Effector CD8-positive, alpha-beta T cell (primary cell): ENCODE measurements at places on chromosomes 13 and 19.

GRCh38 chr19:34337739-34338138 is 27.3 kb upstream of the GPI start:
- DNase-seq: no peak

DNA sequence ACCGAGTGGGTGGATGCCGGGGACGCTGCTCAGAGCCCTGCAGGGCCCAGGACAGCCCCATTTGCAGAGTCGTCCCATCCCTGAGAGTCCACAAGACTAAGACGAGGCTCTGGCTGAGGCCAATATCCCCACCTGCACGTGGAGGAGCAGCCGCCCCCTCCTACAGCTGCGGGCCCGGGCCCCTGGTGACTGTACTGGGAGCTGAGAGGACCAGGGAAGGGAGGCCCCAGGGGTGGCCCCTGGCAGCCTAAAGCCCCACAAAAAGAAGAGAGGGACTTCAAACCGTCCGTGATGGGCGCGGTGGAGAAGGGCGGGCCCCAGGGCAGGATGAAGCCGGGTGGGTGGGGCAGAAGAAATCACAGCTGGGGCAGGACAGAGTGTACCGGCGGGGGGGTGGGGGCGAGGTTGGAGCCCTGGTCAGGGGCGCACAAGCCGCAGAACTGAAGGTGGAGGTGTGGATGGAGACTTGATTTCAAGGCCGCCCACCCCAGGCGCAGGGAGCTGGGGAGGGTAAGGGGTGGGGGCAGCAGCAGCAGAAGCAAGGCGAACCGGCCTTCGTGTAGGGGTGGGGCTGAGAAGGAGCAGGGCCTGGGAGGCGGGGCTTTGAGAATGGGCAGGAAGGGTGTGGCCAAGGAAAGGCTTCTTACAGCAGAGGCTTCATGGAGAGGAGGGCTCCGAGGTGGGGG is 12.9 kb downstream of the CFD start:
- peak; percentile 65 for DNase-seq

DNA sequence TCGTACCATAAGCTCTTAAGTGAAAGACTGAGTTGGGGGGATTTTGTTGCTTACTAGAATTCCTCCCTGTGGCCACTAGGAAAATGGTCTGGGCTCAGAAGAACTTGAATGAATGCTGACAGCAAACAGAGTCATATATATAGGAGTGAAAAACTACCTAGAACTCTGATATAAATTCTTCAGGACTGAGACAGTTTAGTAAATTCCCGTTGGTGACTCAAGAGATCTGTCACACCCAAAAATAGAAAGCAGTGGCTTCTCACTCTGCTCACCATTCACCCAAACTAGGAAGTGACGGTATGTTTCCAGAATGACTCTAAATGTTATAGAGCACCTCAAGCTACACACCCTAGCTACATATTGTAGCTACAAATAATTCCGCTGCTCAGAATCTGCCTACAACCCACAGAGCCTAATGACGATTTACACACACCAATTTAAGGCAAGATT is 116.2 kb downstream of the TBC1D4 start:
- no peak for DNase-seq

GRCh38 chr13:48429886-48430285 is 17.0 kb upstream of the LPAR6 start:
- DNase-seq: no peak

GRCh38 chr19:47663911-47664771 is 49.1 kb upstream of the EHD2 start:
- no peak for DNase-seq

DNA sequence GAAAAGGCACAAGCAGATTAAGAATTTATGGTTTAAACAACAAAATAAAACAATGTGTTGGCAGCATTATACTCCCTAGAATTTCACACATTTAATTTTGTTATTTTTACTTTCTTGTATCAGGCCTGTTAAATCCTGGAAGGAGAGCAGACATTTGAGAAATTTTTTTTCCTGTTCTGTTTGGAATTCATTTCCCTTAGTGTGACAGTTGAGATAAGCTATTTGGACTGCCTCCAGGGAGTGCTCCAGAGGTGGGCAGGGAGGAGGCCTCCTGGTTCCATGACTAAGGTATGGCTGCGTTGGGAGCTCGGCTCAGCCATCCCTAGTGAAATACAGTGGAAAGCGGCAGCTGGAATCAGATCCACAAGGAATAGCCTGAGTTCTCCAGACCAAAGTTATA is 185.7 kb downstream of the KCNRG start:
- no peak for DNase-seq
